ENCODE measurements at places on chromosomes 12 and 14.

GRCh38 chr12:68341822-68342221 lies 9.7 kb upstream of the MDM1 start:
- DNase-seq, result no peak

DNA sequence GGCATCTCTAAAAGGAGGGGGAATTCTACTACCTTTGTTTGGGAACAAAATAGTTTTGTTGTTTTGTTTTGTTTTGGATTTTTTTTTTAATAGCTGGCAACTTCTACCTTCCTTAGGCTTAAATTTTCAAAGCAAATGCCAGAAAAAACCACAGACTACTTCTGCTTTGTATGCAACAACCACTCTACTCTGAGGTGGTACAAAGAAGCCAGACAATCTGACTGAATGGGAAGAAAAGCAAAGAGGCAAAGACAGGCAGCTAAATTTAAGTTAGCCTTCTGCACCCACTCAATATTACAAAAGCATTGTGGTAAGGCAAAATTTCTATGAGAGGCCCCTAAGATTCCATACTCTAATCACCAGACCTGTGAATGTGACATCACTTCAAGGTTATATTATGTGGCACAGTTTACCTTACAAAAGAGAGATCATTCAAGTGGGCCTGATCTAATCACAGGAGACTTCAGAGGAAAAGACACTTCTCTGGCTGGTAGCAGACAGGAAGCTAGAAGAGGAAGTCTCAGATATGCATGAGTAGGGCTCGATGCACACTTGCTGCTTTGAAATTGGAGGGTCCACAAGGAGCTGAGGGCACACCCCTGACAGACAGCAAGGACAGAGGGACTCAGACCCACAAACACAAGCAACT lies 566.6 kb downstream of the RPS29 start:
- DNase-seq, result no peak

DNA sequence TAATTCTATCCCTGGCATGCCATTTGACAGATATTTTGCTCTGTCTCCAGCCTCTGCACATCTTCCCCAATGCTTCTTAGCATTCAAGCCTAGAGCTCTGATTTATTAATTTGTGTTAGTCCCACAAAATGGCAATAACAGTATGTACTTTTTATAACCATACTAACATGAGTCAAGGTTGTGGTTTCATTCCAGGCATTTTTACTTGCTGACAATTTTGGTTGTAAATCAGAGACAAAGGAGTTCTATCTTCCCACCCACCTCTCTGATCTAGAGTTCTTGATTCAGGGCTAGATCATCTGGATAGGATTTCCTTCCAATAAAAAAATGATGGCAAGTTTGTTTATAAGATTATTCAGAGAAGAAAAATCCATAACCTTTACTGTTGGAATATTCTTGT lies 18.5 kb upstream of the CISTR start:
- DNase-seq, result no peak

DNA sequence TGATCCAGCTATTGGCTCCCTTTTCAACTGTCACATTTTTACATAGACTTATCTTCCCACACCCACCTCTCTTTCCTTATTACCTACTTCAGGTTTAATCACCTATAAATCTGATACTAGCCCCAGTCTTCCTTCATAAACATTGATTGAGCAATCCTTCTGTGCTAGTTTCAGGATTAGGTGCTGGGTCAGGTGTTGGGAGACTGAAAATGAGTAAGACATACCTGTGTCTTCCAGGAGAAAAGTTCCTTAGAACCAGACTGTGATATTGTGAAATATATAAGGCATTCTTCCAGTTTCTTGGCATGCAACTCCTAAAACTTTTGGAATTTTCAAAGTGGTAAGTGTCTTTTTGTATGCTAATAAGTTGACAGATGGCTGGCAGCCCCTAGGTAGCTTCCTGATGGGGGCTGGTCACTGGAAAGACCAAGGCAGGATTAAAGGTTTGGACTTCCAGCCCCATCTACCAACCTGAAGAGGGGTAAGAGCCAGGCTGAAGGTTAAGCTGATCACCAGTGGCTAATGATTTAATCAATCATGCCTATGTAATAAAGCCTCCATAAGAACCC lies 4.6 kb downstream of the ANO6 start:
- no peak for DNase-seq

GRCh38 chr12:125057708-125058107 lies 7.5 kb upstream of the AACS start:
- DNase-seq, result no peak

GRCh38 chr12:18643681-18644080 lies 94.1 kb downstream of the PLCZ1 start:
- DNase-seq, result no peak

- DNase-seq, result no peak
These were observed 27.9 kb downstream of the ACTN1 start for GRCh38 chr14:68951035-68951797.

- no peak for DNase-seq
These were observed 7.4 kb downstream of the PAPOLA start for GRCh38 chr14:96509457-96510090.

GRCh38 chr12:49902399-49903350 lies 1.0 kb downstream of the FAIM2 start:
- DNase-seq, result no peak

GRCh38 chr14:93909429-93910128 lies 17.6 kb upstream of the FAM181A start:
- no peak for DNase-seq

- DNase-seq, result no peak
These were observed 8.0 kb upstream of the ANKRD9 start for GRCh38 chr14:102517392-102518062.

DNA sequence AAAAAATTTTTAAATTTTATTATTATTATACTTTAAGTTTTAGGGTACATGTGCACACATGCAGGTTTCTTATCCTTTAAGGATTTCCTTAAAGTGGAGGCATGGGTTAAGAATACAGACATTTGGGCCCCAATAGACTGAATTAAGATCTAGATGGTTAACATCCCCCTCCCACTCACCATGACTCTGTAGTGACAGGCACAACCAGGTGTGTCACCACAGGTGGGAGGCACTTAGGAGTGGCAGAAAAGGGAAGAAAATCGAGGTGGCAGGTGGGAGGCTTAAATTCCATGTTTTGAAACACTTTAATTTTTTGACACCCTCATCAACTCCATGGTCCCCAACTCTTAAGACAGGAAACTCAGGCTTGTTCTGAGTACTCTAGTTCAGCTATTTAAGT lies 37.6 kb upstream of the GRIP1 start:
- no peak for DNase-seq

GRCh38 chr12:88496891-88497371 lies 83.3 kb downstream of the KITLG start:
- DNase-seq, result no peak

GRCh38 chr12:55654511-55655214 lies 18.0 kb downstream of the OR10P1 start:
- DNase-seq, result no peak

- DNase-seq, result no peak
These were observed 48.5 kb downstream of the FGD6 start for GRCh38 chr12:95168746-95169145.

DNA sequence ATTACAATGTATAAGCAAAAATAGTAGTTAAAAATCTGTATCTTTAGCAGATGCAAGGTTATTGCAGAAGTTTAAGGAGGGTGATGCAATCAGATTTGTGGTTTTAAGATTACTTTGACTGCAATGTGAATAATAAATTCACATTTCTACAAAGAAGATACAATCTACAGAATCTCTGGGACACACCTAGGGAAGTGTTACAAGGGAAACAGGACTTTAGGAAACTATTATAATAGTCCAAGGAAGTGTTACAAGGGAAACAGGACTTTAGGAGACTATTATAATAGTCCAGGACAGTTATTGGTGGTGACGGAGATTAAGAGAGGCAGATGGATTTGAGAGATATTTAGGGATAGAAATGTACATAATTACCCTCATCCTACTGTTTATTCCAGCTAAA lies 154.4 kb upstream of the GARIN6 start:
- no peak for DNase-seq

All from NCI-H1092 treated with DMSO at 0.1 percent for 48 hours (cell line).